WTC11 (cell line): ENCODE measurements at places on chromosomes 3 and 15.

GRCh38 chr3:99646107-99646435, 7.7 kb downstream of the COL8A1 start:
- DNase-seq = no peak

DNA sequence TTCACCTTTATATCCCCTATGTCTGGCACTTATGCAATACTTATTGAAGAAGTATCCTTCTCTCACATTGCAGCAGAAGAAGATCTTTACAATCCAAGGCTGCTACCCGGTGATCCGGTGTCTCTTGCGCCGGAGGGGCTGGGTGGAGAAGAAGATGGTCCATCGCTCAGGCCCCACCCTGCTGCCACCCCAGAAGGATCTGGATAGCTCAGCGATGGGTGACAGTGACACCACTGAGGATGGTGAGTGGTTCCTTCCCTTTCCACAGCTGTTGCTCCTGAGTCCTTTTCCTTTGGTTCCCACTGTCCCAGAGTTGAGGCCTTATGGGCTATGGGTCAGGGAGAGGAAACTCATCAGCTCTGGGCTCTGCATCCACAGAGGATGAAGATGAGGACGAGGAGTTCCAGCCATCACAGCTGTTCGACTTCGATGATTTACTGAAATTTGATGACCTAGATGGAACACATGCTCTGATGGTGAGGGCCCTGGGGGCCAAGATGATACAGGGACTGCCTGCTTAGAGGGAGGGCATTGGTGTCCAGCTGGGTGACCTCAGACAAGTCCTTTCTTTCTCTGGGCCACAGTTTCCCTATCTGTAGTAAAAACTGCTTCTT, 2.9 kb downstream of the TTLL3 start:
- DNase-seq = no peak

- DNase-seq = peak; percentile 29
These were observed 29.4 kb downstream of the STARD5 start for GRCh38 chr15:81294516-81294880.

DNA sequence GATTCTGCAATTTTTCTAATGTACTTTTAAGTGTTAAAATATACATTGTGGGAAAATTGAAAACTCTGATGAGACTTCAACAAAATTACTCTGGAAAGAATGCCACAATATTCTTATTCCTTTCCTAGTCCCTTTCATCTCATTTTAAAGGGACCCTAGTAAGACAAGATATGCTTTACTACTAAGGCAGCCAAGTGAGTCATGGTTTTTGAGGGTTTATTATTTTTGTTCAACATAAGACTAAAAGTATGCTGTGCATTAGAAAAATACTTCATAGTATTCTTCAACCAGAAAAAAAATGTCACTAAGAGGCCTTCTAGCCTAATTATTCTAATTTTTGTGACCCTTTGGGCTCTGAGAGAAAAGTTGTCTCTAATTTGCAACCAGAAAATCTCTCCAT, 7.4 kb downstream of the IL12A start:
- DNase-seq = no peak

- DNase-seq = no peak
These were observed 369.2 kb upstream of the IL12A start for GRCh38 chr3:159619341-159619885.

DNA sequence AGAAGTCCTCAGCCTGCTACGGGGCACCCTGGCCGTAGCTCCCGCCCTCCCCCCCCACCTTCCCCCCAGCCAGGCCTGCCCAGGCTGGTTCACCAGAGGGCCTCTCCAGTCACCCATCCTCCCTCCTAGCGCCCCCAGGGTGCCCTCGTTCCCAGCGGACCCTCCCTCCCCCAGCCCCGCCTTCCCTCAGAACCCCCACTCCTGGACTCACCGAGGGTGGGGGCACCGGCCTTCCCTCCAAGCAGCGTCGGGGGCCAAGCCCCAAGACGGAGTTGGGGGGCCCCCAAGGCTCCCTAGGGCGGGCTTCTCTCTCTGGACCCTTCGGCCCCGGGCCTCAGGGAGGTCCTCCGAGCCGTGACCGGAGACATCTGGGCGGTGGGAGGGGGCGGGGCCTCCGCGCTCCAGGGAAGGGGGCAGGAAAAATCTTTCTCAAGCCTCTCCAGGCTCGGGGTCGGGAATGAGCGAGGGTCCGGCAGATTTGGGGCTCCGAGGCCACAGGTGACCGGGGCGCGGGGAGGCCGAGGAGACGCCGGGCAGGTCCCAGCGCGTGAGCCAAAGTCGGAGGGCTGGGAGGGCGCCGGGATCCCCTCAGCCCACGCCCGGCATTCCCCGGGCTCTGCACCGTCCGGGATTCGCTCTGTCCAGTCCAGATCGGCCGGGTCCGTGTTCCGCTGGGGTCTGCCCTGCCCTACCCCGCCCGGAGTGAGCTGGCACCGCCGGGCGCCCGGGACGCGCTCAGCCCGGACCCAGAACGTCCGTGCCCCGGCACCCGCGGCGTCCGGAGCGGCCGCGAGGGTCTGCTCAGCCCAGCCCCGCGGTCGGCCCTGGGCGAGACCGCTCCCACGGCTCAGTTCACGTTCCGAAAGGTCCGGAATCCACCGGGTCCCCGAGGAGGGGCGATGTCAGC, 999 bp downstream of the INSYN1 start:
- DNase-seq = no peak

GRCh38 chr3:134312072-134312872, 61.6 kb upstream of the RYK start:
- peak; percentile 55 for DNase-seq

DNA sequence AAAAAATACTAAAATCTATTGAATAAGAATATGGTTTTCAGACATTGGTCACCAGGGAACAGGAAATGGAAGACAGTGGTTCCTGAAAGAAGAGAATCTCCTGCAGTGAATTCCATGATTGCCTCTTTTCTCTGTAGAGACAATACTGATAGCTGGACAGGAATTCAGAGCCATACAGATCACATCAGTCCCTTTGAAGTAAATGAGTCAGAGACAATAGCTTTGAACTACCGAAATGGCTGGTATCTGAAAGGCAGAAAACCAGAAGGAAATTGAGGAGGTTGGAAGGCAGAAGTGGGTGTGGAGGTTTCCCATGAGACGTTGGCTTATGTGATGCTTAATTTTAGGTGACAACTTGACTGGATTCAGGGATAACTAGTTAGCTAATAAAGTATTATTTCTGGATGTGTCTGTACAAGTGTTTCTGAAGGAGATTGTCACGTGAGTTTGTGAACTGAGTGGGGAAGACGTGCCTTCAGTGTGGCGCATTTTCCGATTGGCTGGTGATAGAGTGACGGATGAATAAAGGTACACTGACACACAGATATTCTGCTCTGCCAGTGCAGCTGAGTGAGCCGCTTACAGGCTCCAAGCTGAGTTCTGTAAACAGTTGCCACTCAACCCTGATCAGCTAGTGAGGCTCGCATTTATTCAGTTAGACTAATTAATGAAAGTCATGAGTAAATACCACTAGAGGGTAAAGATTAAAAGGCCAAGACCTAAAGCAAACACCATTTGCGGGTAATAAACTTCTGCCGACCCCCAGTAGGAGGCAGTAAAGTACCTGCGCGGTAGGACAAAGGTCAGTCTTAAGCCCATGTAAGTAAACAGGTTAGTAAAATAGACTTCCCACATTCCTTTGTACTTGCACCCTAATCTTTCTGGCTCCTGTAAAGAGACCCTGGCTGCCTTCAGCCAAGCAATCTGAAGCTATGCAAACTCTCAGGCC, 1298.6 kb downstream of the SI start:
- peak; percentile 35 for DNase-seq

DNA sequence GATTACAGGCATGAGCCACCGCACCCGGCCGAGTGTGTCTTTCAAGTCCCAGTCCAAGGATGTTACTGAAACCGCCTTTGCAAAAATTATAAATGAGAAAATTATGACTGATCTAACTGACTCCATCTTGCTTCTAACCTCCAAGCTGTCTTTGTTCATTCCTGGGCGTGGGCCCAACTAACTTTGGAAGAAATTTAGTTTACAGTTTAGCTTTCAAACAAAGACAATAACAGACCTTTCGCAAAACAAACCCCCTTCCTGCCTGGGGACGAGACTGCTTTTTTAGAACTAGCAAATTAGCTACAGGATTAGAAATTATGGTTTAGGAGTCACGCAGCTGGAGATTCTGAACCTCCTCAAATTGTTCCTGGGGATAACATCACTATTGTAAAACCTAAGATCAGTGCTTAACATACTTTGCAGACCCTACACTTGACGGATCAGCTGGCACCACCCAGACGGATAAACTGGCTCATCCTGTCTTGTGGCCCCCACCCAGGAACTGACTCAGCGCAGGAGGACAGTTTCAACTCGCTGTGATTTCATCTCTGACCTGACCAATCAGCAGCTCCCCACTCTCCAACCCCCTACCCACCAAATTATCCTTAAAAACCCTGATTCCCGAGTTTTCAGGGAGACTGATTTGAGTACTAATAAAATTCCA, 23.8 kb downstream of the NANOGP8 start:
- DNase-seq = peak; percentile 35

DNA sequence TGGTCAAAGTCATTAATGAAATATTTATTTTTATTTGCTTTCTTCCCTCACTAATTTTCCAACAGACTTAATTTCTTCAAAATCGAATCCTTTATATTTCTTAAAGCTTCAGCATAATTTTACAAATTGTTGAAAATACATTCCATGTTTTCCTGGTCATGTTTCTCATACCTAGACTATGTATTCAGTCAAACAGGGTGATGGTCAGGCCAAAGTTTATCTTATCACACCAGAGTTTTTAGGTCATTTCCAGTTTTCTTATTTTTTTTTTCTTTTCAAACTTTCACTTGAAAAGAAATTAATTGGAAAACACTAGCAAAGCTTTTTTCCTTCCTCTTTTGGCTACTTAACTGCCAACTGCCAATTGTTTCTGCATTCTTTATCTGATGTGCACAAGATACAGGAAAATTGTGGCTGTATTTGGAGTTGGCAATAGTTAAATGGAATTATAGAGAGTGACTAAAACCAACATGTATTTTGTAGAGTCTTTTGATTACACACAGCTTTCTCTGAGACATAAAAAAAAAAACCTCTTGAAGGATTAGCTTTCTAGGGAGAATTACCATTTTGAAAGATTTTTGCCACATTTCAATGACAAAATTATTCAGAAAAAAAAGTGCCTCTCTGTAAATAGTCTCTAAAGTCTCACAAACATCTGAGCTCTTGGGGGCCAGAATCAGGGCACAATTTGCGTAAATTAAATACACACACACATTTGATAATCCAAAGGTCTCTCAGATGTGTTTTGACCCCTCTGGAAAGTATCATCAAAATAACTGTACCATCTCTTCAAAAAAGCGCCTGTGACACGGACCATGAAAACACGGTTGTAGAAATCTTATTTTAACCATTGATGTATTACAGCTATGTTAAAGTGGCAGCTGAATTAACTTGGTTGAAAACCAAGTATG, 603.2 kb upstream of the KCNMB2 start:
- DNase-seq = no peak

- DNase-seq = no peak
These were observed 122.8 kb upstream of the PRR20G start for GRCh38 chr3:127410678-127411077.

- peak; percentile 74 for DNase-seq
These were observed 1.6 kb upstream of the SIN3A start for GRCh38 chr15:75452865-75453702.

GRCh38 chr3:190486908-190487607, 26.8 kb upstream of the IL1RAP start:
- DNase-seq = no peak

GRCh38 chr3:107239703-107240102, 137.5 kb upstream of the CCDC54 start:
- DNase-seq = no peak

DNA sequence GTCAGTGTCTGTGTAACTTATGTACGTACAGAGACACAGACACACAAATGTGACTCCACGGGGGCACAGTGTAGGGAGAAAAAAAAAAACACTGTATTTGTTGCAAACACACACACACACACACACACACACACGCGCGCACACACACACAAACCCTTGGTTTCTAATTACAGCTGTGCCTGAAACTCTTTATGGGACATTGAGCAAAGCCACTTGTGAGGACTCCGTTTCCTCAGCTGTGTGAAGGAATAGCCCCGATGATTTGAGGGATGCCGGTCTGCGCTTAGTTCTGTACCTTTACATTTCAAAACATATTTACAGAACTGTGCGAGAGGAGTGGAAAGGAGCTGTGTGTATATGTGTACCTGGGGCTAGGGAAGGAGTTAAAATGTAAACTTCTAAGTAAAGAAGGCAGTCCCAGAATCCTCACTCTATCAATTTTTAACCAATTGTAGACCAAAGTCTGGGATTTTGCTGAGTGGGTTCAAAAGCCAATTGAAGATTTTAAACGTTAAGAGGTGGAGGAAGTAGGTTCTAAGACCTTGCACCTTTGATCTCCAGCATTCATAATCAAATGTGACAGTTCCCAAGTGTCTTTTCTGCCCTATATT, 5.3 kb upstream of the BCL6 start:
- DNase-seq = no peak

DNA sequence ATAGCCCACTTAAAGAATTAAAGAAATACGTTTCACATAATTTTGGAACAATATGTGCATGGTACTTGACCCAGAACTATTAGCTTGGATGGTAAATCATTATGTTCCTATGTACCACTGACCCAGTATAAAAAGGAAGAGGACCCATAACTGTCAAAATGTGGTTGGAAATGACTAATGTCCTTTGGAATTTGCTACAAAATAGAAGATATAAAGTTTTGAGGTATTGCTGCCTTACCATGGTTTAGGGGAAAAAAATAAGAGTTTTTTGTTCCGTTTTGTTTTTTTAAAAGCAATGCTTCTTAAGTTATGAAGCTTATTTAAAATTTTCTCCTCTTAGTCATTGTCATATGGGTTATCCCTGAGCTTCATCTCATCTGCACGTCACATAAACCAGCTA, 15.8 kb upstream of the TFDP2 start:
- DNase-seq = no peak

DNA sequence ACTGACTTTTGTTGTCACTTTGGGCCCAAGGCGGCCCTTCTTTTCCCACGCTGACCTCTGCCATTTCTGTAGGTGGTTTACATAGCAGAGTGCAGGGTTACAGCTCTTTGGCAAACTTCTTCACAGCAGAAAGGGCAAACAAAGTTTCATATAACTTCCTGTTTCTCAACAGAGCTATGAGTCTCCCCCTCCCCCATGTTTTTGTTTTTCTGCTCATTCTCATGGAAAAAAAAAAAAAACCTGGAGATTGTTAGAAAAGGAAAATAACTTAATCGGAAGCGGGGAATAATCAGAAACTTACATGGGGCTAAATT, 342.0 kb upstream of the NR2F2 start:
- DNase-seq = no peak

DNA sequence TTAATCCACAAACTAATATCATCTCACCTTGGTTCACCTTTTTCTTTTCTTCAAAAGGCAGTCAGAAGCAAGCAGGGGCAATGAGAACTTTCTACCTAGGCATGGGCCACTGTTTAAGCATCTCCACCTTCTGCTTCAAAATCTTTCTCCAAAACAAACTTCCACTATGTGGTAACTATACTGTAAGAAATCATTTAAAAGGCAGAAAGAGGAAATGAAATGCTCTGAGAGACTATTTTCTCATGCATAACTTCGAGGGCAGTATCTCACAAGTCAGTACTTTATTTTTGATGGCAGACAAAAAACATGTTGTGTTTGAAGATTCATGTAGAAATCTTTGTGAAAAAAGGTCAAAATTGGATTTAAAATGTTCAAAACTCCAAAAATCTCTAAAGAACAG, 419.7 kb downstream of the ZBTB20 start:
- no peak for DNase-seq

- peak; percentile 94 for DNase-seq
These were observed at the start of gene FBXL2 for GRCh38 chr3:33277193-33277882. TSS of gene FBXL2 (plus strand) at chr3:33277442. CDS start at chr3:33277513, 71 bp downstream.
